Activated CD4-positive, CD25-positive, alpha-beta regulatory T cell (primary cell): ENCODE measurements at places on chromosomes 7 and 10.

GRCh38 chr10:84415539-84416244 is 87.3 kb downstream of the CCSER2 start:
- DNase-seq, result no peak

DNA sequence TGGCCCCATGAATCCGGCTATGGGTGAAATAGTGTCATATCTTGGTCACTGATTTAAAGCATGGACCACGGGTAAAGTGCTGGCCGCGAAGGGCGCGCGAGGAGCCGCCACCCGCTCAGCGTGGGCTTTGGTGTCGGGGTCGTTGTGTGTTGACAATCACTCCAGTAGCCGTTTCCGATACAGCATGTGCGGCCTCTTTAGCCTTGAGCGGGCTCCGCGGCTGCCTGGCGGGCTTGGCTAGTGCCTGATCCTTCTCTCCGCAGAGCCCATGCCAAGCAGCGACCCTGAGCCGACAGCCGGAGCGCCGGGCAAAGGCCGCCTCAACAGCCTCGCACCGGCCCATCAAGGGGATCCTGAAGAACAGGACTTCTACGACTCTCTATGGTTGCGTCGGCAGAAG is 105.9 kb downstream of the SLC37A3 start:
- DNase-seq, result no peak

DNA sequence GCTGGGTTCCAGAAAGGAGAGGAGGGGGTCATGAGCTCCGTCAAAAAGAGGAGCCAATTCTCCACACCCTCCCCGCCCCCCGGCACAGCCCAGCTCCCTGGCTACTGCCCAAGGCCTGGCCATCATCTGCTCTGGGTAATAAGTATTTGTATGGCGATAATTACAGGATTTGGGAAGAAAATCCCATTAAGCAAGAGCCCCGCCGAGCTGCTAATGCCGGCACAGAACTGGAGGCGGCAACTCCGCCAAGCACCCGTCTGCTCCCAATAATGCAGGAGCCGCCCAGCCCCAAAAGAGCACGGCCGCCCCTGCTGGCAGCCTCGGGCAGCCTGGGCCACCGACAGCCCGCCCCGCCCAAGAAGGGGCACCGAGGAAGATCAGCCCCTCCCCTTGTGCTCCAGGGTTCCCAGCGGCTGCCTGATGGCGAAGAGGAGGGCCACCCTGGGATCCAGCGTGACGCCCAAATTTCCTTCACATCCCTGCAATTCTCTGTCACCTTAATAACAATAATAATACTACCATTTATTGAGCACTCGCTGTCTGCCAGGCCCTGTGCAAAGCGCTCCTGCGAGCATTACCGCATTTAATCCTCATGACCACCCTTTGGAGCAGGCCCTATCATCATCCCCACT is 5.9 kb downstream of the SLIT1 start:
- no peak for DNase-seq

DNA sequence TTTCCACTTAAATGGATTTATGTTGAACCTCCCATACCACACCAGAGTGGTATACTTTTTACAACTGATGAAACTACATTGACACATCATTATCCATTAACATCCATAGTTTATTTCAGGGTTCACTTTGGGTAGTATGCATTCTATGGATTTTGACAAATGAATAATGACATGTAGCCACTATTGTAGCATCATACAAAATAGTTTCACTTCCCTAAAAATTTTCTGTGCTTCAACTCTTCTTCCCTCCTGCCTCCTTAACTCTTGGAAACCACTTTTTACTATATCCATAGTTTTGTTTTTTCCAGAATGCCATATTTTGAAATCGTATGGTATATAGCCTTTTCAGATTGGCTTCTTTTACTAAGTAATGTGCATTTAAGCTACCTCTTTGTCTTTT is 199.5 kb upstream of the TMEM196 start:
- no peak for DNase-seq

DNA sequence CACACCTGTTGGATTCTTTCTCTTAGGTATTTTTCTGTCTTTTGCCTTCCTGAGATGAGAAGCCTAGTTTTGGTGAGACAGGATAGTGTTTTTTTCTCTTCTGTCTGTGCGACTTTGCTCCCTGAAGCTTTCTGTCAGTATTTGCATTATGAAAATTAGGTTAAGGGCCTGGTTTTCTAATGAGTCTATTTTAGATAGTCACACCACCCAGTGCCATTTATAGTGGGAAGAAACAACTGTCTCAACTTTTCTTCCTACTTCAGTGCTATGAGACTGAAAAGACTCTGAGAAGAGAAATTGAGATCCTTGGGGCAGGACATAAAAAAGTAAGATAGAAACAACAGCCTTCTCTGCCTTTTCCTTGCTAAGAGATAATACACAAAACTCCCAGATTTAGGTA is 53.6 kb downstream of the MINPP1 start:
- DNase-seq, result no peak

- no peak for DNase-seq
These were observed 112.0 kb downstream of the TRRAP start for GRCh38 chr7:98990356-98990755.
